ENCODE measurements at places on chromosomes 3 and 15.

- DNase-seq: no peak
Observed at GRCh38 chr3:186965141-186965879, 35.0 kb downstream of the ST6GAL1 start.

DNA sequence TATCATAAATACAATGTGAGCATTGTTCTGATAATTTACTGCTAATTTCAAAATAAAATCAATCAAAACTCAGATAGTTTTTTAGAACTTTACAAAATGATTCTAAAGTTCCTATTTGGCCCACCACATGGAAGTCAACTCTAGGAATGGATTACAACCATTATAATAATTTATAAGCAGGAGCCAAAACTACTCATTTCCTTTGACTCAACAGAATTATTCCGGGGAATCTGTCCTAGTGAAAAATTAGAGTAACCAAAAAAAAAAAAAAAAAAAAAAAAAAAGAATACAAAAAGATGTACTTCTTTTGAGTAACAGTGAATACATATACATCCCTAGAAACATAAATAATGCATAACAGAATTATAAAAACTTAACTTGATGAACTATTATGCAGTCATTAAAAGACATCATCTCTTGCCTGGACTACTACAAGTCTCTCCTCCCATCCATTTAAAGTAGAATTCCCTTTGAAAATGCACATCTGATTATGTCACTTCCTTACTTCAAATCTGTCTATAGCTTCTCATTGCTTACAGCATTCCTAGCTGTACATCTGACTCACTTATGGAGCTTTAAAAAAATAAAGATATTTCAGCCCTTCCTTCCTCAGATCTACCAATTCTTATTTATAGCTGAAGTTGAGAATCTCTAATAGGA is 43.4 kb downstream of the HDGFL3 start:
- no peak for DNase-seq

DNA sequence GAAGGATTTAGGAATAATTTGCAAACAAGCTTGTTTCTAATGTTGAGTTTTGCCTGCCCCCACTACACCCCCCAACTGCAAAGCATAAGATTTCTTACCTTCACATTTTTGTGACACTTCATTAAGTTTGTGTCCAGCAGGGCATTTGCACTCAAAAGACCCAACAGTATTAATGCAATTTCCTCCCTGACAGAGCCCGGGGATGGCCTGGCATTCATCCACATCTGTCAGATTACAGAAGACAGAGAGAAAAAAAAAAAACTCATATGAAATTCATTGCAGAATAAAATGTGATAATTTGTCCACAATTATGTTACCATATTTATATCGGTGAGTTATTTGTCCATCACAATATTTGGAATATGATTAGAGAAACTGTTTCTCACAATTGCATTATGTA is 111.5 kb downstream of the FBN1 start:
- DNase-seq: no peak

DNA sequence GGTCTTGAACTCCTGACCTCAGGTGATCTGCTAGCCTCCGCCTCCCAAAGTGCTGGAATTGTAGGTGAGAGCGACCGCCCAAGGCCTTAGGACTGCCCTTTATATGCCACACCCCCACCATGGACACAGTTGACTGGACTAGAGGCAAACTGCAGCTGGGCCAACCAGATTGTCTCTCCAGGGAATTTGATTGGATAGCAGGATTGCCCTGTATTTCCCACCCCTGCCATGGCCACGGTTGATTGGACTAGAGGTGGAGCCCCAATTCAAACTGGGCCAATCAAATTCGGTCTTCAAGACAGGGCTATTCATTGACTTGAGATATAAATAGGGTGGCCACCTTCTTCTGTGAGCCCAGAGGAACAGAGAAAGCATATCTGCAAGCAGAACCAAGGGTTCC is 6.9 kb upstream of the CLPX start:
- no peak for DNase-seq

- DNase-seq: no peak
Observed at GRCh38 chr15:66779331-66780009, 77.4 kb downstream of the SMAD6 start.

GRCh38 chr3:31223278-31223677 is 309.4 kb upstream of the STT3B start:
- no peak for DNase-seq

DNA sequence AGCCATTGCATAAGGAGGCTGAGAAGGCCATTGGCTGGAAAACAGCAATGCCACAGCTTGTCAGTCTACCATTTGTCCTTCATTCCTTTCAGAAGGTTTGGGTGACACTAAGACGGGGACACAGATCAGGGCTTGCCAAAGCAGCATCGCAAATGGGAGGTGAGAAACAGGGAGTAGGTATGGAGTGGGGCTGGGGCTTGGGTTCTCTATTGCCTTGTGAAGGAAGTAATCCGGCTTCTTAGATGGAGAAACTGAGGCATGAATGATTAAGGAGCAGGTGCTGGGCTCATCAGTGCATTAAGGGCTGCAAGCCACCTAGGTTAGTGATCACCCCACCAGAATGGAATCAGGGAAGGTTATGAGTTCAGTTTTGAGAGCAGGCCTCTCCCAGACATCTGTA is 115.6 kb upstream of the NMNAT3 start:
- no peak for DNase-seq

- no peak for DNase-seq
Observed at GRCh38 chr3:147930232-147930807, 521.2 kb downstream of the ZIC1 start.

DNA sequence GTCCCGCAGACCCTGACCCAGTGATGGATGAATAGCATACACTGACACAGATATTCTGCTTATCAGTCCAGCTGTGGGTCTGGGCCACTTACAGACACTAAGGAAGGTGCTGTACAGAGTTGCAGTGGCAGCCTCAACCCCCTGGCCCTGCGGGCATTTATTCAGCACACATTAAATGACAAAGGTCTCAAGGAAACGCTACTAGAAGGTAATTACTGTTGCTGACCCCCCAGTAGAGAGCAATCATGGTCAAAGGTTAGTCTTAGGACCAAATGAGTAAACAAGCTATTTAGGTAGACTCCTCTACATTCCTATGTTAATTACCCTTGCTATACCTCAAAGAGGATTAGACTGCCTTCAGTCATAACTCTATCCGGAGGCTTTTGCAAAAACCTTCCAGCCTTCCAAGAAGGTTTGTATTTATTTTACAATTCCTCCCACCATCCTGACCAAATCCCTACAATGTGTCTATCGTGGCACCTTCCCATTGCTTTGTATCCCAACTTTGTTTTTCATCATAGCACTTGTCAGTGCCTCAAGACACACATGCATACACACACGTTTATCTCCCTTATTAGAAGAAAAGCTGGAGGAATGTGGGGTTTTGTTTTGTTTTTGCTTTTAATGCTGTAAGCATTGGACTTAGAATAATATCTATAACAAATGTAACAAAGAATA is 227.9 kb downstream of the PYDC2 start:
- no peak for DNase-seq

- no peak for DNase-seq
Observed at GRCh38 chr3:138688871-138689299, 80.3 kb downstream of the FAIM start.

GRCh38 chr3:97338375-97338774 is 426.2 kb upstream of the ARL6 start:
- no peak for DNase-seq

GRCh38 chr15:81117581-81117980 is 16.5 kb upstream of the CFAP161 start:
- DNase-seq: no peak

DNA sequence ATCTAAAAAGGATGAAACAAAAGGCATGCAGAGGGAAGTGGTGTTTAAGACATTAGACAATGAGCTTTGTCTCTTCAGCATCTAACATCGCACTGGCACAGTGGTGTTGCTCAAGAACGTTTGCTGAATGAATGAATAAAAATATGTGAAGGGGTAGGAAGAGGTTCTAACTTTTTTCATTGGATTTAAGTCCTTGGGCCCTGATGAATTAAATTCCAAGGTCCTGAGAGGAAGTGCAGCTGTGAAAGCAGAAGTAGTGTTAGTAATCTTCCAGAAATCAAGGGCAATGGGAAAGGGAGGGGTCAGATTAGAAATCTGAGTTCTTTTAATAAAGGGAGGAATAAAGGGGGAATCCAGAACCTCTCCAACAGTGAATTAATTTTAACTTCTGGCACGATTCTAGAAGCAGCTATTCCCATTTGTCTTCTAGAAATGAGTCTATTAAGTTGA is 29.6 kb downstream of the TLNRD1 start:
- no peak for DNase-seq

DNA sequence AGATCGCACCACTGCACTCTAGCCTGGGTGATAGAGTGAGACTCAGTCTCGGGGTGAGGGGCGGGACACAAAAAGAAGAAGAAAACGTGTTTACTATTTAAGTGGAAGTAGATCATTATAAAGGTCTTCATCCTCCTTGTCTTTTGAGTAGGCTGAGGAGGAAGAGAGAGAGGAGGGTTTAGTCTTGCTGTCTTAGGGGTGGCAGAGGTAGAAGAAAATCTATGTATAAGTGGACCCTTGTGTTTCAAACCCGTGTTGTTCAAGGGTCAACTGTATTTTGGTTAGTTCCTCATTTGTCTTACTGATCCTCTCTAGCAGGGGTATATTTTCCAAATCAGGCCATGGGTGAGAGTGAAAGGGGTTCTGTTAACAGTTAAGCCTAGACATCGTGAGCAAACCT is 40.1 kb downstream of the TRIM71 start:
- no peak for DNase-seq

DNA sequence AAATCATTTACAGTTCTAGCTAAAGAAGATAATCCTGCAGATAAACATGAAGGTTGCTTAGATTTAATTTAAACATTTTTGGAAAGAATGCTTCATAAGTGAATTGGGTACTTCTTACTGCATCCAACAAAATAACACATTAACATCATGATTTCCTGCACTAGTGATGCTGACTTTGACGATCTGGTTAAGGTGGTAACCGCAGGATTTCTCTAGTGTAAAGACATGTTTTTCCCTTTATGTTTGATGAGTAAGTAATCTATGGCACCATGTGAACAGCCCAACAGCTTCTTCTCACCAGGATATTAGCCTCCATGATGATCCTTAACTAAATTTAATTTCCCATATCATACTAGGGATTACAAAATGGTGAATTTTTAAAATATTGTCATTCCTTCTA is 14.1 kb downstream of the SPPL2A start:
- DNase-seq: no peak

- DNase-seq: no peak
Observed at GRCh38 chr3:169122416-169122815, 541.1 kb downstream of the MECOM start.

- DNase-seq: no peak
Observed at GRCh38 chr3:128281461-128282367, 128.4 kb downstream of the EEFSEC start.

DNA sequence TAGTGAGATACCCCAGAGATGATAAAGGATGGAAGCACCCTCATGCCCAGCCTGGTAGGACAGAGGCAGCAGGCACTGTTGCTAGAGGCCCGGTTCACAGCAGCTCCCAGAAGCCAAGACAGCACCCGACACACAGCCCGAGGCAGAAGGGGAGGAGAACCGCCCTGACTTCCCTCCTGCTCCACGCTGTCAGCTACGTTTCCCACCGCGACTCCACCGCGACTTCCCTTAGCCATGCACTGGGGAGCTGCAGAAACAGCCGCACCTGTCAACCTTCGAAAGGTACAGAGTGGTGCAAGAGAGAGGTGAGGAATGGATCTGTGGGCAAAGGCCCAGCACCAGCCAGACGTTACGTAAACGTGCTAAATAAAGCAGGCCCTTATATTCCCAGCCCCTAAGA is 529.2 kb downstream of the GABRG3 start:
- DNase-seq: no peak

- no peak for DNase-seq
Observed at GRCh38 chr3:42660898-42661297, 7.4 kb downstream of the ZBTB47 start.

DNA sequence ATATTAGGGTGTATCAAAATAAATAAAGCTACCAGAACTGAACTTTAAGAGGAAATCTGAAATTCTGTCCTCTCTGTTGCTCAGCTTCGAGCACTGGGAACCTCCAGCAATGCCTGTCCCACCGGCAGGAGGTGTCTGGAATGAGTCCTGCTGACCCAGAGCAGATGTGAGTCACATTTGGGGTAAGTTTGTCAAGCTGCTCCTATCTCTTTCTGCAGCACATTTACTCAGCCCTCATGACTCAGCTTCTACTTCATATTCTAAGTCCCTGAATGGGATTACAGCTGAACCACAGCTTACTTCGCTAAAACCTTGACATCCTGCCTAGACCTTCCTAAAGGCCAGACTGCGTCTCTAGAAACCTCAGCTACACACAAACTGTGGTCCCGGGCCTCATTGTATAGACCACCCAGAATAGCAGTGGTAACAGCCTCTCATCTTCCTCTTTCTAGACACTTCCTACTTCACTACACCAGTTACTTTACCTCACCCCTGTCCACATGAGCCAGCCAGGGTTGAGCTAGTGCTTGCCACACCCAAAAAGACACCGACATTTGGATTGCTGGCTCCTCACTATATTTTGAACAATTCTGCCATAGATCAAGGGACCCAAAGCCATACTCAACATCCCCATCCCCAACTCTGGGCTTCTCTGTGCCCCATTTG is 109.6 kb upstream of the TMCO5A start:
- no peak for DNase-seq

DNA sequence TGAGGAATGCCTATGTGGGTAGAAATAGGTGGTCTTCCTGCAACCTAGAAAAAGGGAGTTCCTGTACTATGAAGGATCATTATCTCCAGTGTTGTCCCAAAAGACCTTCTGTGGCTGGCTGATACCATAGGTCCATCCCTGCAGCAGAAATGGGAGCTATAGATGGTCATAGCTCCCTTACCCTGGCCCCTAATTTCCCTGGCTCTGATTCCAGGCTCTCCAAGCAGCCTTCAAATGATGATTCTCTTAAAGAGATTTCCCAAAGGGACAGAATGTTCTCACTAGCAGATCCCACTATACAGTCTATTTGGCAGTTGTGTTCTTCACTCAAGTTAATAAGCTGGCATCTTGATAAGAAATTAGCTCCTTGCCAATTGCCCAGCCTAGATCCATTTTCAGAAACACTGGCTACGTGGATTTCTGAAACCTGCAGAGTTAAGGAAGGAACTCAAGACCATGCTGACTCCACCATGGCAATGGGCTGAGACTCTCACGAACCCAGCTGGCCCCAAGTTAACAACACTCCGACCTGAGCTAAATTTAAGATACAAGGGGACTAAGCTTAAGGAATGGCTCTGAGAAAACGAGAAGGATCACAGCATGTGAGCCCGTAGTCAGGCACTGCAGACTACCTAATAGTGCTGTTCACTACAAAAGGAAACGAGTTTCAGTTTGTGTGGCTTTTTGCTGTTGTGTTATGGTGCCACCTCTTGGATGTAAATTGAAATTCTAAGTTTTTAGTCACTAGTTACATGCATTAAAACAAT is 11.4 kb downstream of the C15orf40 start:
- DNase-seq: no peak

- peak; percentile 28 for DNase-seq
Observed at GRCh38 chr3:143897576-143898295, 49.5 kb upstream of the SLC9A9 start.
